Epithelial cell of esophagus (primary cell): ENCODE measurements at places on chromosomes 11 and 22.

- no peak for DNase-seq
Measured at GRCh38 chr11:100999756-101000155, 129.9 kb downstream of the PGR start.

DNA sequence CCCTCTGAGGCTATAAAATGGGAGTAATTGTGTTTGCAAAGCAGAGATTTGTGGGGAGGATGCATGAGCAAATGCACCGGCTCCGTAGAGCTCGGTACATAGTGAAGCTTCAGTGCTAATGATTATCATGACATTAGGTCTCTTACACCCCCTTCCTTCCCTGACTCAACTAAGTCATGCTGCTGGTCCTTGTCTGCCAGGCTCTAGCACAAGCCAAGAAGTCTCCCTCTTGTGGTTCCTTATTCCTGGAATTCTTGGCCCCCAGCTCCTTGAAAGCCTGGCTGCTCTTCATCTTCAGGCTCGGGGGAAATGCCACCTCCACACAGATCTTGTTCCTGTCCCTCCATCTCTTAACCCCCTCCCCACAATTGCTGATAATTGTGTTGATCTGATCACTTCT lies 45.7 kb upstream of the SYT13 start:
- DNase-seq = no peak

DNA sequence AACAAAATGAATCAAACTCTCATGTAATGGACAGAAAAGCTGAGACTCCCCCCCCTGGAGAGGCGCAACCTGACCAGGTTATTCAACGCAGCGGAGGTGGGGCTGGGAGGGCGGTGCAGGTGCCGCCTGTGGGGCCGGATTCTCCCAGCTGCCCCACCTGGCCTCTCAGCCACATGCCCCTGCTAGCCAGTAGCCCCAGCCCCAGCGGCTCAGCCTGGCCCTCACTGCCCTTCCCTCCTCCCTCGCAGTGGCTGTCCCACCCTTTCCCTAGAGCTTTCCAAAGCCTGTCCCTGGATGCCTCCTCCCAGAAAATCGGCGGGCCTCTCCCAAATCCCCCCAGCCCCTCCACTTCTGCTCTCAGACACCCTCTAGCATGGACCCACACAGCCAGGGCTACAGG lies 31.2 kb upstream of the RASD2 start:
- DNase-seq = no peak

DNA sequence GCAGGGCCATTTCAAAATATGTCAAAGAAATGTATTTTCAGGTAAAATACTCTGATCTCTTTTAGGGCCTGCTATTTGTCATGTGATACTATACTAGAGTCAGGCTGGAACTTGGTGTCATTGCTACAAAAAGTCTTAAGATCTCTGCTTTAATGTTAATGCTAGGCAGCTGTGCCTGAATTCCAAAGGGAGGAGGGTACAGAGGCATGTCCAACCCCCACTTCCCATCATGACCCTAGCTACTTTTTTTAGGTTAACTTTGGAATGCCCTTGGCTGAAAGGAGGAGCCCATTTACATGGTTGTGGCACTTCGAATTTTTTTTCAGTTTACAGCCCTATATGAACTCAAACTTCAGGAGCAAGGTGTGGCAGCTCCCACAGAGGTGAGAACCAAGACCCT lies 58.1 kb downstream of the OSBP2 start:
- no peak for DNase-seq

DNA sequence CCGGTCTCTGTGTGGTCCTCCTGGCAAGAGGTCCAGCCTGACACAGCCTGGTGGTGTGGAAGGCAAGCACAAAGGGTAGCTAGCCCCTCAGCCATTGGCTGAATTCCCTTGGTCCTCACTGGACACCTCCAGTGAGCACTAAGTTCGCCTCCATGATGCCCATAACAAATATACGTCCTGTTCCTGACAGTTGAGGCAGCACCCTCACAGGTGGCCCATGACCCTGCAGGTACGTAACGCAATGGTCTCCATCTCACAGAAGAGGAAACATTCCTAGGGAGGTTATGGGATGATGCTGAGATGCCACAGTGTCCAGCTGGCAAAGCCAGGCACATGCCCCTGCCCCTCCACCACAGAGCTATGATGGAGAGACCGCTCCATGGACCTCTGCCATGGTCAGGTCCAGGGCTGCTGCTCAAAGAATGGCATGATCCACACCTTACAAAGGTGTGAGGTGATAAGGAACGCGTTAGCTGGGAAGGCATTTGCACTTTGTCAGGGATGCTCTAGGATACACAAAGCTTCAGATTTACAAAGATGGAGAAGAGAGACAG lies 1.4 kb upstream of the GNAZ start:
- no peak for DNase-seq

GRCh38 chr11:36151933-36152580 lies 137.2 kb downstream of the COMMD9 start:
- no peak for DNase-seq

GRCh38 chr11:114162719-114163123 lies 103.2 kb downstream of the ZBTB16 start:
- DNase-seq = peak; percentile 95

DNA sequence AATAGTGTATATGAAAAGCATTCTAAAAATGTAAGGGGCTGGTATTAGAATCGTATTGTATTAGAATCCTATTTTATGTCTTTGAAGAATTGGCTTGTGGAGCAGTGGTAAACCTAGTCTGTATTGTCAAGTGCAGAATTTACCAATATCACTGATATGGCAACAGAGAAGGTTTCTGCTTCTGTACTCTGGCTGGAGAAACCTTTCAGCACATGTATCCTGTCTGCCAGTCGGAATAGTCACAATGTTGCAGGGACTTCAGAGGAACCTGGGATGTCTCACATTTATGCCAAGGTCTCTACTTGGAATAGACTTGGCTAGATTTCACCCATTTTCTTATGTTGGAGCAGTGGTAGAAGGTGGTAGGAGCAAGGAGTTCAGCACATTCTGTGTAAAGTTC lies 4.4 kb downstream of the MTMR3 start:
- DNase-seq = no peak

DNA sequence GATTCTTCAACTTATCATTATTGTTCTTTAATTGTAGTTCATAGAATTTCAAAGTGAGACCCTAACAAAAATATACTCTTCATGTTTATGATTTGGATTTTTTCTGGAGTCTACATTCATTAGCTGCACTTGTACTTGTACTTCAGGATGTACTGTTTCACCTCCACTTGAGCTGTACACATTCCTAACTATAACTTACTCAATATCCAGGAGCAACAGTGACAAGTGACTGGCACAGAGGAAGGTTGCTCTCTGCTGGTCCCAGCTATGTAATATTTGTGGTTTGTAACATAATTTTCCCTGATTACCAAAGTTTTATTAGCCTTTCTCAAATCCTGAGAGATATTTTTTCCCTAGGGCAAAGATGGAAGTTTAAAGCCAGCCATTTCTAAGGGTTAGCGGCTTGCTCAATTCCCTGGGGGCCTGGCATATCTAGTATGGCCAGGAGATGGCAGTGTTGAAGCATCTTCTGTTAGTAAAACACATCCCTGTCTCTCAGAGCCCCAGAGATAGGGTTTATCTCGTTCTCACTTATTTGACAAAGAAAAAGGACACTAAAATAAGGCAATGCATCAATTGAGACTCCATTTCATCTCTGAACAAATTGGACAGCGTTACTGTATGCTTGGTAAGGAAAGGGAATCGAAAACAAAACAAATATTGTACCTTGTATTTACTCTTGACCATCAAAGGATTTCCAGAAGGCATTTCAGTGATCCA lies 14.2 kb downstream of the OR52A5 start:
- DNase-seq = peak; percentile 76

GRCh38 chr11:66579017-66579606 lies 10.7 kb upstream of the CTSF start:
- peak; percentile 74 for DNase-seq

DNA sequence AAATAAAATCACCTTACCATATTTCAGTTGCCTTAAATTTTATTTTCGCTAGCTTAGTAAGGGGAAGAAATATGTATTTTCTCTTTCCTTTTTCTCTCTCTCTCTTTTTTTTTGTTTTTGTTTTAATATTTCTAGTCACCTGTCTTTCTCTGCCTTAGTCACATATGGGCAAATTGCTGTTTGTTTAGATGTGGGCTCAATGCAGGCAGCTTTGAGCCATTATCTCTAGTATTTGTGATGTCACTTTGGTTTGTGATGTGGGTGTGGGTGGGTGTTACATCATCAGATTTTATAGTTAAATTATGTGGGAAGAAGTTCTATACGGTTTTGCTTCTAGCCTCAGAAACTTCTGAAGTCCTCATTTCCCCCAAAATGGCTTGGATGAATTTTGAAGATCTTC lies at the start of gene C22orf31:
TSS of gene C22orf31 (minus strand) at position 59 of the 400 bp plus-strand sequence. CDS start at position 20, 39 bp downstream.
- no peak for DNase-seq

GRCh38 chr11:68345776-68346461 lies 33.5 kb downstream of the LRP5 start:
- DNase-seq = no peak

- DNase-seq = no peak
Measured at GRCh38 chr11:86246293-86246675, 1.7 kb downstream of the EED start.

- peak; percentile 90 for DNase-seq
Measured at GRCh38 chr22:38230108-38230825, 28.5 kb downstream of the MAFF start.

DNA sequence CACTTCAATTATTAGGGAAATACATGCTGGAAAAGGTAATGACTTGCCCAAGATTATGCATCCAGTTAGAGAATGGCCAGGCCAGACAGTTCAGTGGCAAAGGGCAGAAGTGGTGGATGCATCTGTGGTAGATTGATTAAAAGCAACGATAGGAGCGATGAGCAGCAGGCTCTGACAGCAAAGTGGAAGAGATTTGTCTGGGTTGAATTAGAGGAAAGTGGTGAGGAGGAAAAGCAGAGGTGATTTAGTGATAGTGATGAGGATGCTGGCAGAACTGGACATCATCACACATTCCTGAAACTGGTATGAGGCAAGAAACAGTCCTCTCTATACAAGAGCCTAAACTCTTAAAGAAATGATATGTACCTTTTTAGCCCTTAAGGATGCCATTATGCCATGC lies 12.5 kb downstream of the HSD17B12 start:
- no peak for DNase-seq

GRCh38 chr11:130469181-130469580 lies 20.7 kb downstream of the ADAMTS15 start:
- no peak for DNase-seq

- no peak for DNase-seq
Measured at GRCh38 chr22:22670076-22670795, 25.8 kb downstream of the GGTLC2 start.

- DNase-seq = no peak
Measured at GRCh38 chr11:6626971-6627761, 7.9 kb upstream of the TPP1 start.

GRCh38 chr11:70088735-70089250 lies 10.7 kb downstream of the ANO1 start:
- DNase-seq = no peak

DNA sequence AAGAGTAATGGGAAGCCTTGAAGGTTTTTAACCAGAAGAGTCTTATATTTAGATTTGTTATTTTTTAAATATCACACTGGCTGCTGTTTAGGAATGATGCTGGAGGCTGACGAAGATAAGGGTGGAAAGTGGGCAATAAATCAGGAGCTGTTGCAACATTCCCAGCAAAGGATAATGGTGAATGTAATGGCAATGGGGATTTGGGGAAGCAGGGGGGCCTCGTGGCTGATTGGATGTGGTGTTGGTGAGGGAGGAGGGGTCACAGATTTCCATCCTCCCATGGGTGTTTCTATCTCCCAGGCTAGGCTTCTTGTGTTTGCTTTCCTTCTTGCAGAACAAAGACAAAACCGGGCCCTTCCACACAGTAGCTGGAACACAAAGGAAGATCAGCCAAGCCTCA lies 80.8 kb downstream of the PIWIL4 start:
- no peak for DNase-seq

DNA sequence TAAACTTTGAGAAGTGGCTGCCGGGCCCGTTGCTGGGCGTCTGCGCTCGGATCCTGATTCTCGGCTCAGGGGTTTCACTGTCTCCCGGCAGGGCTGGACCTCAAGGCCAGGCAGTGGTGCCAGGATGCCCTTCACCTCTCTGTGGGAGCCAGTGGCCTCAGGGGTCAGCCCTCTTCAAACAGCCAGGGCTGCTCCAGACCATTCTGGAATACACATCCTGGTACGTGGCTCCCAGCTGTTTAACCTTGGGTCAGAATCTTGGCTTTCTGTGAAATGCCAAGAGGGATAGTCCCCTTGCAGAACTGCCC lies 70.5 kb downstream of the MPPED1 start:
- no peak for DNase-seq

DNA sequence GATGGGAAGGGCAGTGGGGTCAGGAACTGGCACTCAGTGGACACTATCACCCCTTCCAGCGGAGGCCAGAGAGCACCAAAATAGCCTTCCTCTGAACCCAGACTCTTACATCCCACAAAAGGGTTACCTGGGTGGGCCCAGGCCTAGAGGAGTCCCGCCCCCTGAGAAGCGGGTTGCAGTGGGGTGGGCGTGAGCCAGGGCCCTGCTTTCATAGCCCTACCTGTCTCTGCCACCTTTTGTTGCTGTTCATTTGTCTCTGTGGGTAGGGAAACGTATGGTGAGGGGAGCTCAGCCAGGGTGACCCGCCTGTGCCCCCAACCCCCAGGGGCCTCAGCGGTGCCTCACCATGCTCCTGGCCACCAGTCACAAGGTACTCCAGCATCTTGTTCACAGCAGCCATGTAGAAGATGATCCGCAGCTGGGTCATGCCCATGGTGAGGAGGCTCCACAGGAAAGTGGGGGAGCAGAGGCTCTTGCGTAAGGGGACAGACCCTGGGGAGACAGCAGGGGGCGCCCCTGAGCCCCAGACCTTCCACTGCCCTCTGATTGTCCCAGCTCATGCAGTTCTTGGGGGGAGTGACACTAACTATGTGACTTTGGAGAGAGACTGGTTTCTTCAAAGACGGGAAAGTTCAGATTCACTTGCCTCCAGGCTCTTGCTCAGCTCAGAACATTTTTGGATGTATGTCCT lies 24.0 kb downstream of the SLC43A1 start:
- DNase-seq = peak; percentile 26

GRCh38 chr11:63694596-63694995 lies 13.3 kb downstream of the RTN3 start:
- DNase-seq = no peak

DNA sequence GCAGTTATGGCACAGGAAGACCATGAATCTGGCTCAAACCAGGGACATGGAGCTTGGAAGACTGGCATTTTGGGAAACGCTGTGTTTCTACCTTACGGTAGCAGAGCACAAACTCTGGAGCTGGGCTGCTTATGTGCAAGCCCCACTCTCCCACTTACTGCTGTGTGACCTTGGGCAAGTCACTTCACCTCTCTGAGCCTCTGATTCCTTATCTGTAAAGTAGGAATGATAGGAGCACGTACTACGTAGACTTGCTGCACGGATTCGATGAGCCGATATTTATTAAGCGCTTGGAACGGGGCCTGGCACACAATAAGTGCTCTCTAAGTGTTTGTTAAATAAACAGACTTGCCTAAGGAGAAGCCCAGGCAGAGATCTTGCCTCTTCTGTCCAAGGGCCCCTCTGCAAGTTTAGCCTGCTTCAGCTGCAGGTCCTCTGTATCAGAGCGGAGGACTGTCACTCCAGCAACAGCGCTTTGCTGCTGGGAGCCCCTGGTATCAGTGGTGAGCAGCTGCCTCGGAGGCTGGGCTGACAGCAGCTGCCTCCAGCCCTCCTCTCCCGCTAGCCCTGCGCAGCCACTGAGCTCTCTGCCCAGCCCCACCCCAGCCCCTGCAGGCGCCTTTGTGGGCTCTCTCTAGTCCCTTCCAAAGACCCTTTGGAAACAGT lies 96.9 kb upstream of the ANO1 start:
- no peak for DNase-seq

- DNase-seq = no peak
Measured at GRCh38 chr11:122277493-122277892, 161.5 kb upstream of the BLID start.
